IMR-90 (cell line): ENCODE measurements at places on chromosomes 11 and 22.
A peak's percentile ranks its signal among the peaks of the same experiment; 100 is the strongest.

DNA sequence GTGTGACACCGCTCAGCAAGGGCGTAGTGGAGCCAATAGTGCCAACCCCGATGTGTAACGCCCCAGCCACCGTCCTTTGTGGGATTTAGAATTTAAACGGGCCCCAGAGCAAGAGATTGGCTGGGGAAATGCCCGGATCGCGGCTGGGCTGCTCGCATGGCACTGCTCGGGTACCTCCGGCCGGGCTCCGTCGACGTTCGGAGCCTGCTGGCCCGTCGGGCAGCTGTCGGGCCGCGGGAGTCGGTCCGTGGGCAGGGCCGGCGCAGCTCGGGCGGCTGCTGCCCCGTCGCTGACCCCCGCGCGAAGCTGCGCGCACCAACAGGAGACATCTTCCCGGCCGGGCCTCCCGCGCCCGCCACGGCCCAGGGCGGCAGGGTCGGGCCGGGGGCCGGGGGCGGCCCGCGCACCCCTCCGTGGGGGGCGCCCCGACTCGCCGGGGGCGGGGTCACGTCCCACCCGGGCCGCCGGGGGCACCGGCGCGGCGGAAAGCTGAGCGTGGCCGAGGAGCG lies 1.3 kb upstream of the KDM2A start:
- no peak for DNase-seq

GRCh38 chr11:530960-531831 lies 4.2 kb downstream of the HRAS start:
- DNase-seq, result no peak

- DNase-seq, result peak; percentile 47
Observed at GRCh38 chr11:69317401-69318092, 23.6 kb downstream of the MYEOV start.

DNA sequence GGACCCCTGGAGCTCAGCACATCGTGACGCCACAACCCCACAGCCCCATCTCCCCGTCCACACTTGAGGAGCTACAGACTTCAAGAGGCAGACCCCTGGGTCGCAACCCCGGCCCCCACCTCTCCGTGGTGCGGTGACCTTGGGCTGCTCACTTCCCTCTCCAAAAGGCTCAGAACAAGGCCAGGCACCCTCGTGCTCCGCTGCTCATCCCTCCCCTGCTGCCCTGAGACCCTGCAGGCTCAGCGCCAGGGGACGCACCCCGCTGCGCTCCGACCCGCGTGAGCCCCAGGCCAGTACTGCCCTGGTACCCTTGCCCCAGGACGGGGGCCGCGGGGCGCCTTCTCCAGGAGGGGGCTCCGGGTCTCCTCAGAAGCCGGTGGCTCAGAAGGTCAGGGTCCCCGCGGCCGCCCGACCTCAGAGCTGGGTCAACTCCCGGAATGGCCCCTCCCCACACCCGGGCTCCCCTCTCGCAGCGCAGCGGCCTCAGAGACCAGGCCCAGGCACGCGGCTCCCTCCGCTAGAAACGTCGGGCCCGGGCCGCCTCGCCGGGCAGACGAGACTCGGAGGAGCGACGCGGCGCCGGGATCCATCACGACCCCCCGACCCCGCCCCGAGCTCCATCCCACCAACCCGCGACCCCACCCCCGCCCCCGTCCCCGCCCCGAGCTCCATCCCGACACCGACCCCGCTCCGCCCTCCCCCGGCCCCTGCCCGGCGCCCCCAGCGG lies 563 bp downstream of the GATD1 start:
- DNase-seq, result no peak

- DNase-seq, result no peak
Observed at GRCh38 chr11:13283636-13284035, 6.0 kb downstream of the BMAL1 start.

DNA sequence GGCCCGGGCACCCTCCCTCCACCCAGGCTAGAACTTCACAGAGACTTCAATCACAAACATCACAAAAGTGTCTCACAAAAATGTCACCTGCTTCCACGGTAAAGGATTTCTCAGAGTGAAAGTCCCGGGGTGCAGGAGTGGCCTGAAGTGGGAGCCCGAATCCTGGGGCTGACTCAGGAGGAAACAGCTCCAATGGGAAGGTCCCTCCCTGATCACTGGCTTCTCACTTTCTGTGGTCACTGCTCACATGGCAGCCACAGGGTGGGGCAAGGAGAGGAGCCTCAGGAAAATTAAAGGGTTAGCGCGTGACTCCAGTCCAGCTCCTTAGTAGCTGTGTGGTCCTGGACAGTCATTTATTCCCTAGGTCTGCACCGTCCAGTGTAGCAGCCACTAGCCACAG lies 564.5 kb upstream of the B3GAT1 start:
- no peak for DNase-seq

DNA sequence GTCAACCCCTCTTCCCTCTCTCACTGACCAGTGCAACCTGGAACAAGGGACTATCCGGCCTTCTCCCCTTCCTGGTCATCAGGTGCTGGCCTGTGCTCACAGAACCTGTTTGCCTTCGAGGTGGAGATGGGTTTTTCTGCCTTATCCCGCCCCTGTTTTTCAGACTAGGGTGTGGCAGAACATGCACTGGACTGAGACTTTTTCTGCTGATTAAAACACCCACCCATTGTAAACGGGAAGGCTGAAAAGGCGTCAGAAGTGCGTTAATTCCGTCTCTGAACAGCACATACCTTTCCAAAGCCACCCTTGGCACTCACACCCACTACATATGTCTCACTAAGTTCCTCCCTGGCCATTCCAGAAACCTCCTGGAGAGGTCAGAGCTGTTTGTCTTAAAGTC lies 4.4 kb upstream of the B3GNT6 start:
- no peak for DNase-seq
